Left forelimb (tissue), 1 donor: ENCODE measurements at places on chromosomes 6 and 20.
A peak's percentile ranks its signal among the peaks of the same experiment; 100 is the strongest.

DNA sequence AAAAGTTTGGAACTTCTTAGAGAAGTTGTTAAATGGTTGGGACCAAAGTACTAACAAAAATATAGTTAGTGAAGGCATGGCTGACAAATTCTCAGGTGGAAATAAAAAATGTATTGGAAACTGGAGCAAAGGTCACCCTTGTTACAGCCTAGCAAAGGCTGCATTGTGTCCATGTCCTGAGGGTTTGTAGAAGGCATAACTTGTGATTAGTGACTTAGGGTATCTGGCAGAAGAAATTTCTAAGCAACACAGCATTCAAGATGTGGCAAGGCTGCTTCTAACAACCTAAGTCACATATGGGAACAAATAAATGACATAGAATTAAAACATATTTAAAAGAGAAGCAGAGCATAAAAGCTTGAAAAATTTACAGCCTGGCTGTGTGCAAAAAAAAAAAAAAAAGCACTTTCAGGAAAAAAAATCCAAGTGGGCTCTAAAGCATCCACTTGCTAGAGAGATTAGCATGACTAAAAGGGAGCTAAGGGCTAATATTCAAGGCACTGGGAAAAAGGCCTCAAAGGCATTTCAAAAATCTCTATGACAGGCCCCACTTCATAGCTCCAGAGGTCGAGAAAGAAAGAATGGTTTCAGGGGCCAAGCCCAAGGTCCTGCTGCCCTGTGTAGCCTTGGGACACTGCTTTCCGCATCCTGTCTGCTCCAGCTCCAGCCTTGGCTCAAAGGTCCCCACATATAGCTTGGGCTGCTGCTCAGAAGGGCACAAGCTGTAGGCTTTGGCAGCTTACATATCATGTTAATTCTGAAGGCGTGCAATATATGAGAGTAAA, 453.2 kb upstream of the PTCHD4 start:
- no peak for DNase-seq

DNA sequence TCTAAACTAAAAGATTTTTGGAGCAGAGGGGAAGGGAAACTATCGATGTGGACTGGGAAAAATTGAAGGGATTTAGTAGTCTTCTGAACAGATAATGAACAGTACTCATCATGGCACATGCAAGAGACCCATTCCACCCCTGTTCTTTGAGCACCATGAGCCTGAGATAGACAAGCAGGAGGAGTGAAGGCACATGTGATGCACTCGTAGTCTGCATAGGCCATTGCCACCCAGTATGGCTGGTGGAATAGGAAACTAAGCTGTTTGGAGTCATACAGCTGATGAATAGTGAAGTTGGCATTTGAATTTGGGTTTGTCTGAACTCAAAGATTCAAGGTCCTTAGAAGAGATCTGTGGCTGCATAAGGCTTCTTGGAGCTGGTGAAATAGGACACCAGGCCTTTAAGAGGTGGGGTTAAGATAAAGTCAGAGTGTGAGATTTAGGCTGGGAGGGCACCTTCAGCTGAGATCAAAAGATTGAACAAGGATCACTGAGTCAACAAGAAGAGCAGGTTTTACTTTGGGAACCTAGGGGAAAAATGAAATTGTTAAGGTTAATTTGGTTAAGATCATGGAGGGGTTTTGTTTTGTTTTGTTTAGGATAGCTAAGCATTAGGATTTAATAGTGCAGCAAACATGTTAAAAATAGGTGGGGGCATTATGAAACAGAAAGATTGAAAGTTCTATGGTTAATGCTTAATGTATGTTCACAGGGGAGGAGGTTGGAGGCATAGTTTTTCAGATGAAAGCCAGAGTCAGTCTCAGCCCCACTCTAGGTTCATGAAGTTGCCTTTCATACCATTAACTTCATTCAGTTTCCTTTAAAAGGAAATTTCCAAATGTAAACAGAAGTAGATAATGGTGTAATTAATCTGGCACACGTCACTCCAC, 148.8 kb downstream of the ARID1B start:
- no peak for DNase-seq

DNA sequence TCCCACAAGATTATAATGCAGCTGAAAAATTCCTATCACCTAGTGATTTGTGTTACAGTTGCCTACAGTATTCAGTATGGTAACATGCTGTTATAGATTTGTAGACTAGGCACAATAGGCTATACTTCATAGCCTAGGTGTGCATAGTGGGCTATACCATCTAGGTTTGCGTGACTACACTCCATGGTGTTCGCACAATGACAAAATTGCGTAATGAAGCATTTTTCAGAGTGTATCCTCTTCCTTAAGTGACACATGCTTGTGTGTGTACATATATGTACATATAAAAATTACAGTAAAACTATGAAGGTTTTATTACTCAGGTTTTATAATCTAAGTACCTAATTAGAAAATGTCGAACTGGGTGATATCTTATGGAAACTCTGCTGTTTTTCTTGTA, 133.0 kb downstream of the FARS2 start:
- no peak for DNase-seq

DNA sequence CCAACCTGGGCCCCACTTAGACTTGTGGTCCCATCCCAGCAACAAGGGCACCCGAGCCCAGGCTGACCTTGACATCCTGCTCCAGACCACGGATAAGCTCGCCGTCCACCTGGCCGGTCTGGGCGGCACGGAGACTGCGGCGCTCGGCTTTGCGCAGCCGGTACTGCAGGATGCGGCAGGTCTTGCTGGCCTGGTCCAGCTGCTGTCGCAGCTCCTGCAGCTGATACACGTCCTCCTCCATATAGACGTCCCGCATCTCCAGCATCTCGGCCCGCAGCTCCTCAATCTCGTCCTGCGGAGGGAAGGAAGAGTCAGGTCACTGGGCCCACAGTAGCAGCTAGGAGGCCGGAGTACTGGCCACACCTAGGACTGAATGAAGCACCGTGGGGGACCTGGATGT, 36.8 kb upstream of the TLDC2 start:
- DNase-seq: no peak

DNA sequence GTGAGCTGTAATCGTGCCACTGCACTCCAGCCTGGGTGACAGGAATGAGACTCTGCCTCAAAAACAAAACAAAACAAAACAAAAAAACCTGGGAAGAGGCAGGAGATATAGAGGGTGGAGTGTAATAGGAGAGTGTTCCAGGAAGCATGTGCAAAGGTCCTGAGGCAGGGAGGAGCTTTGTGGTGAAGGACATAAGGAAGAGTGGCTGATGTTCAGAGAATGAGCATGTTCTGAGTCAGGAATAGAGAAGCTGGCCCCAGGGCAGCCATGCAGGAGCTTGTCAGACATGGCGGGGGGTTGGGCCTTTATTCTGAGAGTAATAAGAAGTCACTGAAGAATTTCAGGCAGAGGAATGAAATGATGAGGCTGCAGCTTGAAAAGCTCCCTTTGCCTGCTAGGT, 337.0 kb downstream of the CDH26 start:
- no peak for DNase-seq

DNA sequence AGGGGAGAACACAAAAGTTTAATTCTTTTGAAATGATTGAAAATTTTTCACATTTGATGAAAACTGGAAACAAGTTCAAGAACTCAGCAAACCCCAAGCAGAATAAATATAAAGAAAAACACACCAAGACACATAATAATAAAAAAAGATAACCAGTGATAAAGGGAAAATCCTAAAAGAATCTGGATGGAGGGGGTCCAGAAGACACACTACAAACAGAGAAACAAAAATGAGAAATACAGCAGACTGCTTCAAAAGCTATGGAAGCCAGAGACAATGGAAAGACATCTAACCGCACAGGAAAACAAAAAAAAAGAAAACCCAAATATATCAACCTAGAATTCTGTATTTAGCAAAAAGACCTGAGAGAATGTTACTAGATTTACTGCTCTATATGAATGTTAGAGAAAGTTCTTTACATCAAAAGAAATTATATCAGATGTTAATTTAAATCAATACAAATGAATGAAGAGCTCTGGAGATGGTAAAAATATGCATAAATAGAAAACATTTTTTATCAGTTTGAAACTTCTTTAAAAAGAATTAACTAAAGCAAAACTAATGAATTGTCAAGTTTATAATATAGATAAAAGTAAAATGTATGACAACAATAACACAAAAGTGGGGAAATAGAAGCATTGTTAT, 310.7 kb upstream of the PREP start:
- no peak for DNase-seq

GRCh38 chr6:157519255-157520116, 138.5 kb downstream of the ZDHHC14 start:
- no peak for DNase-seq

DNA sequence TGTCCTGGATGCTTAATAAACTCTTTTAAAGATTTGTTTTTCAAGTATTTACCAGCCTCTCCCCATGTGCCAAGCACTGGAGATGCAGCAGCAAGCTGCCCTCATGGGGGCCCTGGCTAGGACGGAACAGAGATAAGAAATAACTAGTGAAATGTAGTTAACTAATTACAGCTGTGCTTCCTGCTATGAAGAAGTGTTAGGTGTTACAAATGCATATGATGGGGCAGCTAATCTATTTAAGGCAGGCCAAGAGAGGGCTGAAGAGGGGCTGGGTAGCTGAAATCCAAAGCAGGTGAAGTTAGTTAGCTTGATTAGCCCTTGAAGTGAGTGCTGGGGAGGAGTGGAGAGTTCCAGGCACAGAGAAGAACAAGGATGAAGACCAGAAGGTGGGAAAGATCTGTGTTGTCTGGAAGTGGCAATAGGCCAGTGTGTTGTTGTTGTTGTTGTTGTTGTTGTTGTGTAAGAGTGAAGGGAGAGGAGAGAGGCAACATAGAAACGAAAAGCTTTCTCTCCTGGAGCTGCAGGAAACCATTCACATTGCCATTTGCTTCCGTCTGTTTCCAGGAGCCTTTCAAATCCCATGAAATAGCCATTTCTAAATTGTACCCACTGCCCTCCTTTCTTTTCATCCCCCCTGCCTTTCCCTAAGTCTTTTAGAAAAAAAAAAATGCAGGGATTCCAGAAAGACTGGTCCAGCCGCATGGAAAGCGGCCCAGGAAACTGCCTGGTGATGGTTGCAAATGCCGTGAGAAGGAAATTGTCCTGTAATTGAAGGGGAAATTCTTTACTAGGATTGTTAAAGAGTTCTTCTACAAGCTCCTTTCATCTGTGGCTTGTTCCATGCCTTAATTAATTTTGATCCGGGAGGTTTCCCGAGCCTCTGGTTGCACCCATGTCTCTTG, 119.6 kb downstream of the TFAP2C start:
- DNase-seq: no peak

DNA sequence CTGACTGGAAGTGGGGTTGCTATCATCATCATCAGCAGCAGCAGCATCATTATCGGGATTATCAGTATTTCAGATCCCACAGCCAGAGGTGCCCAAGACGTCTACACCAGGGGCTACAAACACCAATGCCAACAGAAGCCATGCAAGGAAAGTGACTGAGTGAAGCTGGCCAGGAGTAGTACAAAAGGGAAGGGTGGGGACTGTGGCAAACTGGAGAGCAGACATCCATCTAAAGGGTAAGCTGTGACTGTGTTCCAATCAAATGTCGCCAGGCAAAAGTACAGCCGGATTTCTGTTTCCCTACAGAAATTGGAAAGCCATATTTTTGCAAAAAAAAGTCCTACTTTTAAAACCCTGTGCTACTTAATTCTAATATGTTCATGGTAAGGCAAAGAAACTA, 50.0 kb downstream of the PREX1 start:
- DNase-seq: no peak

DNA sequence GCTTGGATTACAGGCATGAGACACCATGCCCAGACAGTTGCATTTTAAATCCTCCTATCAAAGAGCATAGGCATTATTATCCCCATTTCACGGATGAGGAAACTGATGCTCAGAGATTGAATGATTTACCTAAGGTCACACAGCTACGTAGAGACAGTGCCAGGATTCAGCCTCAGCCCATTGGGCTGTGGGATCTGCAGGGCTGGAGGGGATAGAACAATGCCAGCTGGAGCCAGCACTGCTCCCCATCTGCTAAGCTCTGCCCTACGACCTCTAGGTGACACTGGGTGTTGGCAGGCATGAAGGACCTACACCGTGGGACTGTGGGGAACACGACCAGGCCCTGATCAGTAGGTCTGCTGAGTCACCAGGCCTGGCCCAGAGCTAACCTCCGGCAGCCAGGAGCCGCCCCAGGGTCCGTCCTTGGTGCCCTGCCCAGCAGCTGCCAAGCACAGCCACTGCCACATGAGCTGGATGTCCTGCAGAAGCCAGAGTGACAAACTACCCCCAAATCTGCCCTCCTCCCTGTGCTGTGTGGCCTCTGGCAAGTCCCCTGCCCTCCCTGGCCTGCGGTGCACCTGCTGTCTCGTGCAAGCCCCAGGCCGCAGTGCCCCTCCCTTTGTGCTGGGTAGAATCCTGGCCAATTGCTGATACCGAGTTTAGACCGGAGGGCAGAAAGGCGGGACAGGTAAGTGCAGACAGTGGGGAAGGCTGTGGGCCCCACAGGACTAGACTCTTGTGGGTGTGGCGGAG, 47.6 kb upstream of the PTGIS start:
- no peak for DNase-seq

DNA sequence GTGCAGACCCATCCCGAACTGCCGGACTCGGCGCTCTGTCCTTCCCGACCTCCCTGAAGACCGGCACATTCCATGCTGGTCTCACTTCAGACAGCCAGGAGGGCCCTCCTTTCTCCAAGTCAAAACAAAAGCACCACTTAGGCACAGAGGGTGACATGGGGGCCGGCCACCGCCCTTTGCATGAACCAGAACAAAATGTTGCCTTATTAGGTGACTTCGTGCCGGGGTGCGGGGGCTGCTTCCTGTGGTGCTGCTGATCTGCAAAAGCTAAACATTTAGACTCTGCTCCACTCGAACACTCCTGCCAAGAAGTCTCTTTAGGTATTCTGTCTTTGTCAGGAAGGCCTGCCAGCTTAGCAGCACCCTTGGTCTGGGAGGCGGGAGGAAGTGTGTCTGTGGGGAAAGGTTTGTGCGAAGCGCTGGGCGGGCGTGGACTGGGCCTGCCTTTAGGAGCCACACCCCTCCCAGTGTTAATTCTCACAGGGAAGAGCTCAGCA, 133.8 kb downstream of the SMOC2 start:
- no peak for DNase-seq

DNA sequence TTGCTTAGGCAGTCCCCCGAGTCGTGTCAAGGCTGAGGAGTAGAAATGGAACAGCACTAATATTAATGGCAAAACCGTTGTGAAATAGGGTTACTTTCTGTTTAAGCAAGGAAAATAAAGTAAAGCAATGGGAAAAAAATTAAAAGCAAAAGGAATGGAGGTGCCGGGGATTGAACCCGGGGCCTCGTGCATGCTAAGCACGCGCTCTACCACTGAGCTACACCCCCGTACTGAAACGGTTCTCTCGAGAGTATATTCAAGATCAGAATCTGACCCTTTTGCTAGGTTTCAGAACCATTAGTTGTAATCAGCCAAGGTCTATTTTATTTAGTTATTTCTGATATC, 85.5 kb downstream of the TRIM27 start:
- DNase-seq: peak; percentile 82

DNA sequence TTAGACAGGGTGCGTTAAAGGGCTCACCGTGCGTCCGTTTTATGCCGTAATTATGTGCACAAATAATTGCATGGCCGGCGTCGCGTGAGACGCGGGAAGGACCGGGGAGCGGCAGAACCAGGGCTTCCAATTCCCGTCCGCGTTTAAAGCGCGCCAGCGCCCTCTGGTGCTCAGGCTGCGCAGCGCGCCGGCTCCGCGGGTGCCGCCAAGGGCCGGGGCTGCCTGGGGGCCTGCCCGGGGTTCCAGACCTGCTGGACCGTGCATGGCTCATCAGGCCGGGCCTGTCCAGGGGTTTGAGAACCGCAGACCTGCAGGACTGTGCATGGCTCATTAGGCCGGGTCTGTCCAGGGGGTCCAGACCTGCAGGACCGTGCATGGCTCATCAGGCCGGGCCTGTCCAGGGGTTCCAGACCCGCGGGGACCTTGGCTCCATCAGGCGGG, 369.0 kb downstream of the THBS2 start:
- DNase-seq: peak; percentile 87

GRCh38 chr20:58048096-58048702, 180.3 kb downstream of the ANKRD60 start:
- peak; percentile 54 for DNase-seq
